8988T (cell line): ENCODE measurements at places on chromosomes 2 and 18.

GRCh38 chr2:68828887-68829708, 42.1 kb downstream of the BMP10 start:
- peak; percentile 48 for DNase-seq

GRCh38 chr2:177169810-177170514, 42.6 kb upstream of the HNRNPA3 start:
- DNase-seq = no peak

- no peak for DNase-seq
Observed at GRCh38 chr2:101830146-101830545, 132.6 kb downstream of the MAP4K4 start.

DNA sequence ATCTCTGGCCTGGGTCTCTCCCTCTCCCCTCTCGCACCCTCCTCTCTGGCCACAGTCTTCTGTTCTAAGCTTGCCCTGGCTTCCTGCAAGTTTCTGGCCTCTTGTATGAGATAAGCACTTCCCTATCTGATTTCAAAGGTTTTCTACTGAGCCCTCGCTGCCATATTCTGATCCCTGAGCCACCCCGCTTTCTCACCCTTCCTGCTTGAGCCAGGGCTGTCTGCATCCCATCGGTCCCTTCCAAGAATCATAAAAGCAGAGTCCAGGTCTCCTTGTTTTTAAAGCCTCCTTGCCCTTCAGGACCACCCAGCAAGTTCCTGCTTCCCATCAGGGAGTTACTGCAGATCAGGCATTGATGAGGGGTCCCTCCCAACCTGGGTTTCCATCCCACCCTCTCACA, 110.2 kb downstream of the PRKCE start:
- DNase-seq = no peak

DNA sequence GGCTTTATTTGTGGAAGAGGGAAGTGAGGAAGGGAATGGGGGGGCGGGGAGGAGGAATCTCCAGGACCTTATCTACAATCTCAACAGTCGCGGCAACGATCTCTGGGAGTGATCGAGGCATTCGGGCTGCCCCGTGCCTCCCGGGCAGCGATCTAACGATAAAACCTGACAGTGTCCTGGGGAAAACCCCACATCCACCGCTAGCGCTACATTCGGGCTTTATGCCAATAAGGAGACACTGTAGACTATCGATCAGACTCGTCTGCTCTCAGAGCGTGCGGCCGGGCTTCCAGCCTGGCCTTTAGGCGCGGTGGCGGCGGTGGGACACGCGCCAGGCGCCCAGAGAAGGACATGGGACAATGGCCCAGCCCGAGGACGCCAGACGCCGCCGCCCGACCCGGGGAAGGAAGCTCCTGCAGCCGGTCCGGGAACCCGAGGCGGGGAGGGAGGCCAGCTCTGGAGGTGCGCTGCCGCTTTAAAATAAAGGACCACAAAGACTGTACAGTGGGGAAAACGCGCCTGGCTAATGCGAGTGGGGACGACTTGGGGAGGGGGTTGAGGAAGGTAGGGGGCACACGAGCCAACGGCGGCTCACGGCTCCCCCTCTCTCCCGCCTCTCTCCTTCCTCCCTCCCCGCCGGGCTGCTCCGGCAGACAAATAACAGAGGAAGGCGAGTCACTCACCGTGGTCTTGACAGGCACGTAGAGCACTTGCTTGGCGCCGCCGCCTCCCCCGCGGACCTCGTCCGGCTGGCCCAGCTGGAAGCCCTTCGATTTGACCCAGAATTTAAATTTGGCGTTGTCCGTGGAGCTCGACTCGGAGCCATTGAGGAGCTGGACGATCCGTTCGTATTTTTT, 2.2 kb downstream of the NOL4 start:
- no peak for DNase-seq

GRCh38 chr18:55069497-55069896, 110.2 kb upstream of the CCDC68 start:
- no peak for DNase-seq

DNA sequence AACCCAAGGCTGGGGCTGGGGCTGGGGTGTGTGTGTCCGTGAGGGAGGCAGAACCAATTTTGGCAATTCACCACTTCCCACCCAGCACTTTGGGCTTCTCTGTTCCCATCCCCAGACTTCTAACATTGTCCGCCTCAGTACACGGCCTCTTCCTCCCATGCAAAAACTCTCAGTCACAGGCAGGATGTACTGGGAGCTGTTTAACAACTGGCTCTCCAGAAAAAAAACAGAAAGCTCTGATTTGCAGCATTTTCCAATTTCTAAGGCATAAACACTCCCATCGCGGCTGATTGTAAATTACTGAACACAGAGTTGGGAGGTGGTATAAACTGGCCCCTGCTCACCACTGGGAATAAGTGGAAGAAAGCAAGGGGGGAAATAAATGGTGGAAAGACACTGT, 73.1 kb upstream of the MAP4K3 start:
- no peak for DNase-seq

DNA sequence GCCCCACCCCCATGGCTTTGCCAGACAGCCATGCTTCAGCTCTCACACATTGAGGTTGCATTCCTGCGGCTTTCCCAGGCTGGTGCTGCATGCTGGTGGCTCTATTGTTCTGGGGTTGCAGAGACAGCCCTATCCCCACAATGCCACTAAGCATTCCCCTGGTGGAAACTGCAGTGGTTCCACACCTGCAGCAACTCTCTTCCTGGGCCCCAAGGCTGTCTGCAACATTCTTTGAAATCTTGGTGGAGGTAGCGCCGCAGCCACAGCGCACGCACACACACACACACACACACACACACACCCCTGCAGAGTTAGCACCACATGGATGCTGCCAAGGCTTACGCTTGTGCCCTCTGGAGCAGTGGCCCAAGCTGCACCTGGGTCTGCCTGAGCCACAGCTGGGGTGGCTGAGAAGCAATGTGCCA, 21.4 kb downstream of the SFXN5 start:
- DNase-seq = no peak

GRCh38 chr18:79434607-79435401, 39.1 kb downstream of the NFATC1 start:
- DNase-seq = no peak

DNA sequence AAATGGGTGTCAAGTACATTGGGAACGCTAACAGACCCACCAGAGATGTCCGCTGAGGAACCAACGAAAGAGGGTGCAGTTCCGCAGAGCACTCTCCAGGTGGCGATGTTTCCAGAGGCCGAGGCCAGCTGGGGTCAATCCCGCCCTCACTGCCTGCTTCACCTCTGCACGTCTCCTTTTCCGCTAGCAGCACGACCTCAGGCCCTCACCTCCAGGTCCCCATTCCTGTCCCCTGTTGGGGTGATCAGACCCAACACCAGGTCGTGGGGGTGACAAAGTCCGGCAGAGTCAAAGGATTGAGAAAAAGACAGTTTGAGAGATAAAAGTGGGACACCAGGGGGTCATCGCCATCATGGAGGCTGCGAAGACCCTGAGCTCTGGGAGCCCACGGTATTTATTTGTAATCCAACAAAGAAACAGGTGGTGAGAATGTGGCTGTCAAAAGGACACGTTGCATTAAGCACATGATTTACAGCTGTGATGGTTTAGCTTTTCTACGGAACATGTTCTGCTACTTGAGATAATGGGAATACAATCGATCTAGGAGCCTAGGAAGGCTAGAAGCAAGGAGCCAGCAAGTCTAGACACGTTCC, 27.3 kb downstream of the ZAP70 start:
- DNase-seq = peak; percentile 87

GRCh38 chr2:236848501-236848900, 237.2 kb upstream of the COPS8 start:
- DNase-seq = no peak

DNA sequence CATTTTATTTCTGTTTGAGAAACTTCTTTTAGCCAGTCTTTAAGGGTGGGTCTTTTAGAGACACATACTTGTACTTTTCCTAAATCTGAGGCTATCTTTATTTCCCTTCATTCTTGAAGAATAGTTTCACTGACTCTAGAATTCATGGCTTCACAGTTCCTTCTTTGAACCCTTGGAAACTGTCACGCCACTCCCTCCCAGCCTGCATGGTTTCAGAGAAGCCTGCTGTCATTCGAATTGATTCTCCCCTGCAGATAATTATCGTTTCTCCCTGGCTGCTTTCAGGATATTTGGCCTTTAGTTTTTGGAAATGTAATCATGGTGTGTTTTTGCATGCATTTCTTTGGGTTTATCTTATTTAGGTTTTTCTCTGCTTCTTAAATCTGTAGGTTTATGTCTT, 72.0 kb upstream of the REV1 start:
- DNase-seq = no peak

DNA sequence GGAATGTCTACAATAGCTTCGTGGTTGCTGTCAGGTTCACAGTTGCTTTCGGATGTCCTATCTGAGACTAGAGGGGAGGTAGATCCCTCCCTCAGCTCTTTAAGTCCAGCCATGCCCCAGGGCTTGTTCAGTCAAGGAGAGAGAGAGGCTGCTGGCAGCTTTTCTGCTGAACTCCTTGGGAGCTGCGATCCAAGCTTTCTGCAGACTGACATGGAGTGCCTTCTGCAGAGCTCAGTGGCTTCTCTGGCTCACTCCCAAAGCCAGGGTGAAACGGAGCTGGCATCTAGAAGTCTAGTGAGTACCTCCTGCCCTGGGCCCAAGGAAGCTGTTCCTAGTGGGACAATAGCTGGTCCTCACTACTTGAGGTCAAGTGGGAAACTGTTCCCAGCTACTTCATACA, 62.5 kb downstream of the TMEM17 start:
- DNase-seq = no peak

- no peak for DNase-seq
Observed at GRCh38 chr2:73961823-73962615, 22.7 kb upstream of the TET3 start.

DNA sequence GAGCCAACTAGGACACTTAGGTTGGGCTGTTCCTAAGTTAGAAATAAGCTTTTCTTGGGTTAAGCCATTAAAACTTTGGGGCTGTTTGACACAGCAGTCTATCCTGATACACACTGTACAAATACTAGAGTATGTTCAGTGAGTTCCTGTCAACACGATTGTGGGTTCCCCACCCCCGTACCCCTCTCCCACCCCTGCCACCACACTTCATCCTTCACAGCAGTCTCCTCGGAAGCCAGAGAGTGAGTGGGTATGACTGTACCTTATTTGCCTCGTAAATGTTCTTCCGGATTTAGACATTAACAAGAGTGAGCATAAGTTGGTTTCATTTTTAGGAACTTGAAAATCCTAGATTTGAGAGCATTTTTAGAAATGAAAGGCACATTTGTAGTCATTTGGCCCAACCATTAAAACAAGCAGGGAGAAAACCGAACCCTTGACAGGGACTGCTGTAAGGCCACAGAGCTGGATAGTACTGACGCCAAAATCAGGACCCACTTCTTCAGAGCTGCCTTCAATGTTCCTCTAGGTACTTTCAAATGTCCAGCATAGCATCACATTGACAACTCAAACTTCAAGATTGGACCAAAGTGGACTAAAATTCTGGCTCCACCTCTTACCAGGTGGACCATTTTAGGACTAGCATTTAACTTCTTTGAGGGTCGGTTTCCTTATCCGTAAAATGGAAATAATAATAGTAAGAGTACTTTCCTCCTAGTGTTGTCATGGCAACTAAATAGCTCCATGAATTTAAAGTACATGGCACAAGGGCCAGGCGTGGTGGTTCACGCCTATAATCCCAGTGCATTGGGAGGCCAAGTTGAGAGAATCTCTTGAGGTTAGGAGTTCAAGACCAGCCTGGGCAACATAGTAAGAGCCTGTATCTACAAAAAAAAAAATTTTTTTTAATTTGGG, 166.3 kb upstream of the SERTAD2 start:
- DNase-seq = no peak

DNA sequence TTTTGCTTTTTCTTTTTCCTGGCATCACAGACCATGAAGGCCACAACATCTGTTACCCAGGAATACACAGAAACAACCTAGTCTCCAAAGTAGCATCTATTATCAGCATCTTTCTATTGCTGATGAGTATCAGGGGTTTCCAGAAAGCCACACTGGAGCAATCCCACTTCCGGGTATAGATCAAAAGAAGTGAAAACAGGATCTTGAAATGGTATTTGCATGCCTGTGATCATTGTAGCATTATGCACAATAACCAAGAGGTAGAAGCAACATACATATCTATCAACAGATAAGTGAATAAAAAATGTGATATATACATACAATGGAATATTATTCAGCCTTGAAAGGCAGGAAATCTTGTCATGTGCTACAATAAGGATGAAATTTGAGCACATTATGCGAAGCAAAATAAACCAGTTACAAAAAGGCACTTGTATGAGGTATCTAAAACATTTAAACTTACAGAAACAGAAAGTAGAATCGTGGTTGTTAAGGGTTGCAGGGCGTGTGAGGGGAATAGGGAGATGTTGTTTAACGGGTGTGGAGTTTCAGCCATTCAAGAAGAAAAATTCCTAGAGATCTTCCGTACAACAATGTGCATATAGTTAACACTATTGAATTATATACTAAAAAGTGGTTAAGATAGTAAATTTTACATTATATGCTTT, 115.1 kb downstream of the KCNE4 start:
- DNase-seq = no peak

DNA sequence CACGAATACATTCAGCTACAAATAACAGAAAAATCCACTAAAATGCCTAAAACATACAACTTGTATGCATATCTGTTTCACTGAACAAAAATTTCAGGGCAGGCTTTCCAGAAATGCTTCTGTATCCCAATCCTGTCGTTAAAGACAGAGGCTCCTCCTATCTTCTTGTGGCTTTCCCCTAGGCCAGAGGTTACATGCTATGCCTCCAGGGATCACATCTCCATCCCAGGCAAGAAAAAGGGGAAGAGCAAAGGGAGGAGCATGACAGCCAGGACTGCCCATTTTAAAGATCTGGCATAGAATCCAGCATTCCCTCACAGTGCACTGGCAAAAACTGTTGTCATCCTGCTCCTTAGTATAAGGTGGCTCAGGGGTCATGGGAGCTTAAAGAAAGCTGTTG, 268.7 kb upstream of the SETBP1 start:
- DNase-seq = no peak

GRCh38 chr2:218607436-218608115, at the start of gene PLCD4:
PLCD4 (plus strand) TSS chr2:218607899; CDS start chr2:218615740, 7,841 bp downstream.
- no peak for DNase-seq
